T-helper 22 cell (primary cell): ENCODE measurements at places on chromosomes 6 and 20.

DNA sequence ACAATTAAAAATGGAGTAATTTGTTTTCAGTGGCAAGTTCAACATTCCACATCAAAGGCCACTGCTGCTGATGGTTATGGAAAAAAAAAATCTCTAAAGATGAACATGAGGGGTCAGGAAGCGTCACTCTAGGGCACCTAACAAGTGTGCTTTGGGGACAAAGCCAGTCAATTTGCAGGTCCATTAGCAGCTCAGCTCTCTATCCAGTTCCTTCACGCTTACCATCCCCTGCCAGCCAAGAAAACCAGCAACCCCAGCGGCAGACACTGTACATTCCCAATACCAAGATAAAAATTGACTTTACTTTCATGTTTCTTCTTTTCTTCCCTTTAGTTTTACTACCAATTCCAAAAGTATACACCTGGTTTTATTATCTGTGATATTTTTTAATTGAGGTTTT is 10.1 kb downstream of the RFX6 start:
- no peak for DNase-seq

DNA sequence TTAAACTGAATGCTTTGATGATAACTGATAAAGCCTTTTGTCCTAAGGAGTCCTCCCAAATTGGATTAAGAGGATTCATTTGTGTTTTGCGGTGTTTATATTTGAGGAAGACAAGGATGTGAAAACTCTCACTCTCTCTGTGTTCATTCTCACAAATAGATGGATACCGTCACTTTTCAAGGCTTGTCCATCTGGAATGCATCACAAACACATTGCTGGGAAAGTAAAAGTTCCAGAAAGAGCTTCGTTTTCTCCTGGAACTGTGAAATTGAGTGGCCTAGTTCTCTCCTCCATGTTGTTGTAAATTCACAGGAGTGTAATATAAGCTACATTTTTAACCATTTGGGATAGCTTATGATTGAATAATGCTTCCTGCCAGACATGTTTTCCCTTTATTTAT is 581.6 kb upstream of the FLRT3 start:
- no peak for DNase-seq

GRCh38 chr6:42345696-42346416 is 105.9 kb downstream of the TRERF1 start:
- DNase-seq: no peak

DNA sequence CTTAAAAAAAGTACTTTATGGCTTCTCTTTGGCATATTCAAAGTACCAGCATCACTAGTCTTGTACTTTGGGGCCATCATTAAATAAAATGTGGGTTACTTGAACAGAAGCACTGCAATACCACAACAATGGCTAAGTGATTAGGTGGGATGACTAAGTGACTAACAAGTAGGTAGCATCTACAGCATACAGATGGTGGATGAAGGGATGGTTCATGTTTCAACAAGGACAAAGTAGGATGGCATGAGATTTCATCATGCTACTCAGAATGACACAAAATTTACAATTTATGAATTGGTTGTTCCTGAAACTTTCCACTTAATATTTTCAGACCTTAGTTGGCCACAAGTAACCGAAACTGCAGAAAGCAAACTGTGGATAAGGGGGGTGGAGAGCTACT is 7.7 kb downstream of the MPC1 start:
- DNase-seq: no peak

- DNase-seq: no peak
Measured at GRCh38 chr6:46521464-46521971, 30.3 kb upstream of the RCAN2 start.

DNA sequence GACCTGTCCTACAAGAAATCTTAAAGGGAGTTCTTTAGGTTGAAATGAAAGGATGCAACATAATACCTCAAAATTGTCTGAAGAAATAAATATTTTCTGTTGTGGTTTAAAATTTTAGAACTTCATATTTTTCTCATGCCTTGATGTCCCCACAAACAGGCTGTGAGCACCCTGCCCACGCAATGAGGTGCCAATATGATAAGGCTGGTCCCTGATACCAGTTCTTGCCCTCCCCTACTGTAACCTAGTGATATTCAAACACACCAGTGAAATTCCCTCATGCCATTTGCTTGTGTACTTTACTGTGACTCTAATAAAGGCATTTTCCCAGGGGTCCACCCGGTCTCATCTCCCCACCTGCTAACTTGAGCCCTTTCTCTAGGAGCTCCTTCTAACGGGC is 67.3 kb upstream of the SIRPG start:
- DNase-seq: no peak

- no peak for DNase-seq
Measured at GRCh38 chr6:46420921-46421638, 70.2 kb downstream of the RCAN2 start.

- DNase-seq: no peak
Measured at GRCh38 chr6:6534399-6534798, 54.1 kb upstream of the LY86 start.

- no peak for DNase-seq
Measured at GRCh38 chr6:85058806-85059205, 294.4 kb upstream of the TBX18 start.

DNA sequence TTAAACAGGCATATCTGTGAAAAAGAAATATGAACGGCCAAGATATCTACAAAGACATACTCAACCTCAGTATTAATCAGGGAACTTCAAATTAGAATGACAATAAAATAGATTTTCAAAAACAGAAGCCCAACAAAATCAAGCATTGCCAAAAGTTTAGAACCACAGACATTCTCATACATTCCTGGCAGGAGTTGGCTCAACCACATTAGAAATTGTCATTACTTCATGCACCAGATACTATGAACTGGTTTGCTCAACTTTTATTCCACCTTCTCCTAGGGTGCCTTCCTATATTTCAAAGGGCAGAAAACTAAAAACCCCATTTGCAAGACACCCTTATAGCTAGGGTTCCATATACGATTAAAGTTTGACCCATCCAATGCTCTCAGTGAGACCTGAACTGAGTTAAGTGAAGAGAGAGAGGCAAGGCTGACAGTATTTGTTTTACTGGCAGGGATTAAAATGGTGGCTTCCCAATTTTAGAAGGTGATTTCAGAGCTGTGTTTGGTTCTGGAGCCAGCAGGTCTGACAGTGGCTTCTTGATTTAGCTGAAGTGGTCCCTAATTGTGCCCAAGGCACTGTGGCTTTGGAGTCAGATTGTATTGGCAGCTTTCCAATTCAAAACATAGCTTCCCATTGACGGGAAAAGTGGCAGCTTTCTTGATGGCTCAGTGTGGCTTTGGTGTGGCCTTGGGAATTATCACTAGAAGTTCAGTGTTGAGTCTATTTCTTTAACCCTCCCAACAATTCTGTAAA is 77.1 kb upstream of the CDYL start:
- DNase-seq: no peak

DNA sequence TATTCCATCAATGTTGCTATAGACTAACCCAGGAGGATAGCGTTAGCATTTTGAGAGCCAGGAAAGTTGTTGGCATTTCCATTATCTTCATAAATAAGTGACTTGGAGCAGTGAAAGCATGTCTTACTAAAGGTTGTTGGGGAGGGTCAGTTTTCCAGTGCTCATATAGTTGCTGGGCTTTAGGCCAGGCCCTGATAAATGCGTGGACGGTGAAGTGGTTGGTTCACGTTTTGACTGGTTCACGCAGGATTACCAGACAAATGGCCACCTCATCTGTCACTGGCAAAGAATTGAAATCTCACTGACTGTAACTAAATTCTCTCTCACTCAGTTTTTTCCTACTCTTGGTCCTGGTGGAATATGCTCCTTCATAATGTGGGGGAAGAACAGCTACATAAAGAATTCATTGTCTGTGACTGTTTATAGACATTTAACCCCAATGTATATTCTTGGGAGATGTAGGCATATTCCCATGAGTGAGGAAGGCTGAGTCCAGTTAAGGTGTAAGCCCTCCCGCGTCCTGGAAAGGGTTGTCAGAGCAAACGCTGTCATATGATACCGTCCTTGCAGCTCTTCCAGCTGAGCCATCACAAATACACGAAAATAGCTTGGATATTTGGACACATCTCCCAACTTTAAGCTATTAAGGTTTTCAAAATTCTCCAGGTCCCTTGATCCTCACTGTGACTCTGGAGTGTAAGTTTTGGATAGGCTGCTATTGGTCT is 27.8 kb downstream of the LRRC1 start:
- no peak for DNase-seq

DNA sequence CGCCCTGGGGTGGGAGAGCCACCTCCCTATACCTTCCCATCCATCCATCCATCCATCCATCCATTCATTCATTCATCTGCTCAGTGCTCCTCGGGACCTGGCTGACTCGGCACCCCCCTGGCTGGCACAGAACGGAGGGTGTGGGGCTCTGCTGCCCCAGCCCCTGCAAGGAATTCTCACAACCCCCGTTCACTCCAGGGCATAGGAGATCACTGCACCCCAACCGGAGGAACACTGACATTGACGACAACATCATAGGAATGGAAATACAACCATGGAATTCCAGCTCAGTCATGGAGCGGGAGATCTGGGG is 28.1 kb upstream of the MRGBP start:
- no peak for DNase-seq

DNA sequence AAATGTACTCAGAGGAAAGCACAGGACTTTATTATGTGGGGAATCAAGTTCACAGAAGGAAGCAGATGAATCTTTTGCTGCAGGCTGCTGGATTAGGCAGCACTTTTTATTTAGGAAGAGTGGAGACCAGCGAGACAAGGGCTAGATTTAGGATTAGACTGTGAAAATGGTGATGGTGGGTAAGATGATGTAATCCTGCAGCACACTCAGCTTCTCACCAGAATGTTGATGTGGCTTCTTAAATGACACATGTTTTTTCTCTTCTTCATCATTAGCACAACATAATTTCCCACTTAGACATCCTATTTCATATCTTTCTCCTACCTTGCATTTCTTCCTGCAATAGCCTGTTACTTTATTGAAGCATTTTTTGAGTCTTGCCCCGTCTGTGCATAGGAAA is 1.8 kb downstream of the DEFB128 start:
- DNase-seq: no peak

DNA sequence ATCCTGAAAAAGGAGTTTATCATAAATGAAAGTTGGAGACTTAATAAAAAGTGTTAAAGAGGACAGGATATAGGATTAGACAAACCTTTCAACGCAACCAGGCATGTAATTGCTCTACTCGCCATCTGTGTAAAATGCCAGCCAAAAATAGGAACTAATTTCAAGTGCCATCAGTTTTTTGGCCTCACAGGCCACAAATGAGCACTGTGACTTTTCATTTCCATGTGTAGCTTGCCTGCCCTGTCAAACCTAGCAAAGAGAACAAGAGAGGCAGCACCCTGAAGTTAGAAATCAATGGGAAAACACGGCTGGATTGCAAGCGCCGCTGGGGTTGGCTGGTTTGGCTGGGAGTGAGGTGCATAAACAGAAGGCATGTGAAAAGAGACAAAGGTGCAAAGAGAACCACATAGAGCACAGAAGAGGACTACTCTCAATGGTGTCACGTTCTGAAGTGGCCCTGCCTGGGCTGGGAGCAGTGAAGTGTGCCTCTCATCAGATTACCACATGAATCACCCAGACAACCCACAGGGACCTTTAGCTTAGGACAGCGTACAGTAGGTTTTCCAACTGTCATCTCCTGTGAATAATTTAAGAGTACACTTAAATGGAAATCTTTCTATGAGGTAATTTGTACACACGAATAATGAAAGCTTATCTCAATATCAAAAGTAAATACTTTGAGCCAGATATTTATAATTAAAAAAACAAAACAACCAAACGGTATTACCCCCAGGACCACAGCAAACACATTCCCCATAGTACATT is 78.0 kb upstream of the NHSL1 start:
- no peak for DNase-seq

DNA sequence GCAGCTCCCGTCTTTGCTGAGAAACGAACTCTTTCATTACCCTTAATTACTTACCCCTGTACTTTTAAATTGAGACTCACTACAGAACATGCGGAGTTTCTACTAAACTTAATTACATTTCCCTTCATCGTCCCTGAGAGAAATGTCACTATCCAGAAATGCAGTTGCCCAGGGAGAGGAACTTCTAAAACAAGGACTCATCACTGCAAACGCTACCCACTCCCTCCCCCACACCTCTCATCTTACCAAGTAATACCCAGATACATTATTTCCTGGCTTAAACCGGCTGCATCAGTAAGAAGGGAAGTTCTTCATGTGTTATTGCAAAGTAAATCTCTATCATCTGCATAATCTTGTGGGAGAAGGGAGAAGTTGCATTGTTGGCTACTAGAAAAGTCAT is 138.3 kb downstream of the IPCEF1 start:
- no peak for DNase-seq

GRCh38 chr20:43571771-43572170 is 12.9 kb downstream of the SGK2 start:
- no peak for DNase-seq

- DNase-seq: no peak
Measured at GRCh38 chr6:104428184-104428583, 431.5 kb downstream of the HACE1 start.

- no peak for DNase-seq
Measured at GRCh38 chr6:53441035-53441493, 92.3 kb upstream of the ELOVL5 start.

GRCh38 chr6:166646716-166647115 is 19.7 kb upstream of the RPS6KA2 start:
- no peak for DNase-seq

DNA sequence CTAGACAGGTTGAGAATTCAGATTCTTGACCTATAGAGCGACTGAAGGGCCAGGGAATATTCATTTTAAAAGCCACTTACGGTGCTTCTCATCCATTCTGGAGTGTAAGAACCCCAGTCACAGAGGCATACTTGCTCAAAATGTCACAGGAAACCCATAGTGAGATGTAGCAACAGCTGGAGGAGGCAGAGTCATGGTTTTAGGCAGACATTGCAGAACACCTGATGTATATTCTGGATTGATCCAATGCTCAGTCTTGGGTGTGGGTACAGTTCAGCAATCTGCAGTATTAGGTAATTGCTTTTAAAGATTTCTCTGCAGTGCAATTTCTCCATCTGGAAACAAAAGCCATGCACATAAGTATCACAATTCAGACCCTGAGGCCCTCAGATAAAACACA is 137.4 kb upstream of the SLC22A23 start:
- no peak for DNase-seq

DNA sequence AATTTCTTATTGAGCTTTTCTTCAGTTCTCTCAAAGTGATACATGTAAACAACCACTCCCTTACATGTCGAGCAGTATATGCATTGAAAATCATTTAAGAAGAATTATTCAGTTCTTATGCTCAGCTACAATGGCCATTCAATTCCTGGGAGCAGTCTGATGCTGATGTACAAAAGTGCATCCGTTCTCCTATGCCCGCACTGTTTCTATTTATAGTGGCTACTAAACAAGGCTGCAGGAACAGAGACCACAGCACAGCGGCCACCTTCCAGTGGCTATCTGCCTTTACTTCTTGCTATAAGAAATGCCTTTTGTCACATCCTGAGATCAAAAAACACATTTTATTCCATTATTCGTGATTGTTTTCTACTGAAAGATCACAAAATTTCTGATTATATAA is 82.2 kb downstream of the FHL5 start:
- DNase-seq: no peak

DNA sequence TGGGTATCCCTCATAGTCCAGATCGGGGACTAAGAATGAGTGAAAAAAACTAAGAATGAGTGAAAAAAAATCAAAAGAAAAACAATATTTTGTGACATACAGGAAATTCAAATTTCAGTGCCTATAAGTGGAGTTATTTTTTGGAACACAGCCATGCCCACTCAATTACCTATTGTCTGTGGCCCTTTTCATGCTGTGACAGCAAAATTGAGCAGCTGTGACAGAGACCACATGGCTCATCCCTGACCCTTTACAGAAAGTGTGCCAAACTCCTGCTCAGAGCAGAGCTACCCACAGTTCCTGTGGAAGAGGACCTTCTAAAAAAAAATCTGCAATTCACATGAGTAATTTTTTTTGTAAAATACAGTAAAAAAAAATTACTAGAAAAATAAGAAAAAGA is 1.4 kb downstream of the NCR2 start:
- no peak for DNase-seq
